ENCODE measurements at places on chromosomes 6 and 20. TPM values are rescaled to one million over a fixed set of nuclear protein-coding genes. Genes with fewer than 3 reads are reported as not detected.

DNA sequence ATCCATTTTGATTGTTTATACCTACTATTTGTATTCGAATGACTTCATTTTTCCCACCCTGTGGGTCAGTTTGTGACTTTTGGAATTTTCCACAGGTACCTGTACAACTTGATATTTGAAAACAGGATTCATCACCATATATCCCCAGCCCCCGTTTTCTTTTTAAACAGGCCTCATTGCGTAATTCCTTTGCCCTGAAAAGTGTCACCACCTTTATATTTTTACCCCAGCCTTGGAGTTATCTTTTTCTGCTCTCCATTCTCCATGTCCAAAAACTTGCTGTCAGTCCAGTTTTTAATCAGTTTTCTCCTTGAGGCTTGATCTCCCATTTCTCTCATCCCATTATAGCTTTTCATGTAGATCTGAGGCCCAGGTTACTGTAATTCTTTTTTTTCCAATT is 16.6 kb downstream of the ZKSCAN8 start:
- DNase-seq: no peak
- H3K27ac ChIP-seq: peak overlapping the region; percentile 33
- peaks cover 81% of the 10 kb centered on the region for H3K36me3 ChIP-seq
- no peaks in the 10 kb centered on the region for H3K27me3 ChIP-seq

- H3K4me1 ChIP-seq: no peaks in the 10 kb centered on the region
- H3K36me3 ChIP-seq: no peaks in the 10 kb centered on the region
- H3K27me3 ChIP-seq: peaks cover 43% of the 10 kb centered on the region
- H3K27ac ChIP-seq: no peak overlapping the region
- no peak overlapping the region for H3K4me3 ChIP-seq
- DNase-seq: no peak
Observed at GRCh38 chr6:44339763-44340625, 2.5 kb upstream of the SPATS1 start.

DNA sequence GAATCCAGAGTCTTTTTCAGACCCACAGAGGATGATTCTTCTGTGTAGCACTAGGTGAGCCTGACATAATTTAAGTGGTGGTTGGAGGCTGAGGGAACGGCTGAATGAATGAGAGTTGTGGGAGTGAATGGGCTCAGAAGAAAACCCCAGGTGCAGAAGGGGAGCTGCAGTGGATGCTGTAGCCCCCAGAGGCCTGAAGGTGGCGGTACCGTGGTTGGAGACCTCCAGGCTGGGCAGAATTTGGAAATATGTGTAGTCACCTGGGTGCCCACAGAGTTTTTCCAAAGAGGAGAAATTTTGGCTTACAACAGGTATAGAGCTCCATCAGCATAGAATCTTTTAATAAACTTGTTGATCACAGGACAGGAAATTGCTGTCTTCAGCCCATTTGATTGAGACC is 6.5 kb upstream of the RAET1G start:
- H3K4me3 ChIP-seq: no peak overlapping the region
- DNase-seq: no peak
- H3K27ac ChIP-seq: no peak overlapping the region
- H3K4me1 ChIP-seq: peaks cover 12% of the 10 kb centered on the region

DNA sequence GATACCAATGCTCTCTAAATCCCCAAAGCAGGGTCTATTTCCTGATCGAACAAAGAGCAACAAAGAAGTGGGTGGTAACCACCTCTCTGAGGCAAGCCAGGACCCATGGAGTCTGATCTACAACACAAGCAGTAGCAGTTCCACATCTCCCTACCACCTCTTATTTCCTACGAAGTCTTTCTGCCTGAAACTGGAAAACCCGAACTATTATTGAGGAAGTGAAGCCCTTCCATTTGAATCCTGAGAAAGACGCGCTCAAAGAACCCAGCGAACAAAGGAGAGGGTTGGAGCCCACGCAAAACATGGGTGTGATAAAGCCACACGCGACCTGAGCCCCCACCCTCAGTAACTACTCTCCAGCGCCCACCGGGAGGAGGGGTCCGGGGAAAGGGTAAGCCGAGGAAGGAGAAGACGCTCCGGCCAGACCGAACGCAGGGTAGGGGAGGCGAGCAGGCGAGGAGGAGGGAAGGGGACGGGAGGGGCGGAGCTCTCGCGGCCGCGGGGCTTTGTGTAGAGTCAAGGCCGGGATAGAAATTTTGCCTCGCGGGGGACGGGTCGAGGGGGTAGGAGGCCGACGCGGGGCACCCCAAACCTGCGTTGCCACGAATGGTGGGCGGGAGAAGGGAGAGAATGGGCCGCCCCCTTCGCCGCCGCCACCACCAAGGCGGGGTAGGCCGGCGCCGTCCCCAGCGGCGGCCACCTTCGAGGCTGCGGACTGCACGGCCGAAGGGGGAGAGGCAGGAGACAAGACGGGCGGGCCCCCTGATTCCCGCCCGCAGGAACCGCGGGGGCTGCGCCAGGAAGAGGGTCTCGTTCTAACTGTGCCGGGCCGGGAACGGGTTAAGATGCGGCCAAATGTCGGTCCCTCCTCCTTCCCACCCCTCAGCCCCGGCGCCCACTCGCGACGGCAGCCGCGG is 802 bp downstream of the HDAC2 start:
- peaks cover 24% of the 10 kb centered on the region for H3K4me1 ChIP-seq
- H3K27me3 ChIP-seq: no peaks in the 10 kb centered on the region
- peak overlapping the region; percentile 99 for H3K27ac ChIP-seq
- peak; percentile 54 for DNase-seq

- H3K36me3 ChIP-seq: no peaks in the 10 kb centered on the region
- no peaks in the 10 kb centered on the region for H3K4me1 ChIP-seq
- no peak for DNase-seq
- H3K27me3 ChIP-seq: no peaks in the 10 kb centered on the region
Observed at GRCh38 chr6:143223895-143224294, 163.2 kb downstream of the AIG1 start.

GRCh38 chr6:27133281-27134227 is 113.9 kb upstream of the PRSS16 start:
- H3K27me3 ChIP-seq: no peaks in the 10 kb centered on the region
- H3K27ac ChIP-seq: no peak overlapping the region
- DNase-seq: peak; percentile 85

DNA sequence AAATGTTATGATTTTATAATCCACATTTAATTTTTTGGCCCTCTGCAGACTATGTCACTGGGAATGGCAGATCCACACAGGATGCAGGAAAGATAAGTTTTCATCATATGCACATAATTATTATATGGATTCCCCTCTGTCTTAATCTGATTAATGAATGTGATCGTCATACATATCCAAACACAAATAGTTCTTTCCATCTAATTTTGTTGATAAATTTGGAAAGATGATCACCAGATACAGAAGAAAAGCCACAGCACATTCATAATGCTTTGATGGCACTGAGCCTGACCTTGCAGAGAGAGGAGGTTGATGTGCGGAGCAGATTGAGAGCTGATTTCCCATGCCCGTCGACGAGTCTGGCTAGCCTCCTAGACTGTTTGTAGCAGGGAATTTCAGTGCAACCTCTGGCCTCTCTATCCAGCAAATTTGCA is 471.5 kb downstream of the EPM2A start:
- H3K4me1 ChIP-seq: no peaks in the 10 kb centered on the region
- H3K4me3 ChIP-seq: no peak overlapping the region
- no peaks in the 10 kb centered on the region for H3K36me3 ChIP-seq
- H3K27ac ChIP-seq: no peak overlapping the region
- DNase-seq: no peak

- H3K27me3 ChIP-seq: no peaks in the 10 kb centered on the region
- peaks cover 93% of the 10 kb centered on the region for H3K36me3 ChIP-seq
- H3K4me3 ChIP-seq: peak overlapping the region; percentile 85
- DNase-seq: no peak
Observed at GRCh38 chr6:24907919-24908649, 27.7 kb downstream of the RIPOR2 start.

GRCh38 chr6:156517088-156517487 is 260.1 kb upstream of the ARID1B start:
- H3K27me3 ChIP-seq: no peaks in the 10 kb centered on the region
- no peaks in the 10 kb centered on the region for H3K36me3 ChIP-seq
- H3K27ac ChIP-seq: no peak overlapping the region
- H3K4me1 ChIP-seq: no peaks in the 10 kb centered on the region
- no peak overlapping the region for H3K4me3 ChIP-seq

DNA sequence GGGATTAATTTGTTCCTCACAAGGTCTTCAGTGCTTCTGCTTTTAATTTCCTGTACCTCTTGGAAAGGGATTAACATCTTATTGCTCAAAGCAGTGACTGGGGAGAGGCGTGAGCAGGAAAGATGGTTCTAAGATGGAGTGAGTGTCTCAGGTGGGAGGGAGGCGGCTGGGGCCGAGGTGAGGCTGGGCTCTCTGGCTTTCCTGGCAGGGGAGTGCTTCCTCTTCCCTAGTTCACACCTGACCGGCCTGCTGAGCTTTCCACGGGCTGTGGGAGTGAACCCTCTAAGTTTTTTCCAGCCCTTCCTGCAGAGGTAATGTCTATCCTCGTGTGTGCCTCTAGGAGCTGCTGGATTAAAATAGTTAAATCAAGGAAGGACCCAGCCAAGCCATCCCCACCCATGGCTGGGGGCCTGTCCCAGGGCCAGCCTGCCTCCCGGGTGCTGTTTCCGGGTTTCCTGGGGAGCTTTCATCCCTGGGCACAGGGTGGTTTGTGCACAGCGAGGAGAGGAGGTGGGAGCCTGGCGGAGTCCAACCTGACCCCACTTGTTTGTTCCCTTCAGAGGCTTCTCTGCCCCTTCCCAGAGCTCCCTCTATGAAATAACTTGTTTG is 179.1 kb downstream of the TFAP2C start:
- no peak overlapping the region for H3K4me3 ChIP-seq
- peaks cover 8% of the 10 kb centered on the region for H3K27me3 ChIP-seq
- DNase-seq: no peak

GRCh38 chr20:5859608-5860007 is 90.7 kb downstream of the TRMT6 start:
- H3K36me3 ChIP-seq: peaks cover 4% of the 10 kb centered on the region
- no peak overlapping the region for H3K27ac ChIP-seq
- DNase-seq: no peak
- peaks cover 14% of the 10 kb centered on the region for H3K4me1 ChIP-seq
- H3K4me3 ChIP-seq: no peak overlapping the region

DNA sequence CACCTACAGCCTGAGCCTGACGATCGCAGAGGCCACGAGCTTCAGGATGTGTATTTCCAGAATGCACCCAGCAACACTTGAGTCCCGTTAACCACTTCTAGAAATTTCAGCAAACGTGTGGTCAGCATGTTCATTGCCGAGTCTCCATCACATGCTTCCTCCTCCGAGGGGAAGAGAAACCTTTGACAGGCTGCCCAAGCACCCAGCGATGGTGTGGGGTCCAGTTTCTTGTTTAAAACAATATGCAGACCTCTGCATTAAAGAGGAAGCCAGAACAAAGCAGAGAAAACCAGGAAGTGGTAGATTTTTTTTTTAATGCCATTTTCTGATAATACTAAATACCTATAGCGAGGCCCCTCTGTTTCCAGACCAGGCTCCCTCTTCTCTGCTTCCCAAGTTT is 71.9 kb downstream of the GNAS-AS1 start:
- H3K36me3 ChIP-seq: no peaks in the 10 kb centered on the region
- no peaks in the 10 kb centered on the region for H3K4me1 ChIP-seq
- no peak for DNase-seq
- H3K27me3 ChIP-seq: peaks cover 38% of the 10 kb centered on the region

DNA sequence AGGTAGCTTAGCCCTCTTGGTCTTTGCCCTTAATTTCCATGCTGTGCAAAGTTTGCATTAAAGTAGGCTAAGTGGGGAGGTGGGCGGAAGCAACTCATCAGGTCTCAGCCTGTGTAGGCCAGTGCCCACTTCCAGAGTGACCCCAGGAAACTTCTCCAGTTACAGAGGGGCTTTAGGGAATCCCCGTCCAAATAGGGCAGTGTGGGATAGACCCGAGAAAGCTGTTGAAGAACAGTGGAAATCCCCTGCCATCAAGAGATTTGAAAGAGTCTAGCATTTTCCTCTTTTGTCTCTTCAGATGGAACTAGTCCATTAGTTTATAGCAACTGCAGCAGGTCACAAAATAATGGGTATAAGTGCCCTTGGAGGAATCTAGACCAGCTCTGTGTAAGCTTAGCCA is 20.2 kb downstream of the SF3B5 start:
- H3K4me3 ChIP-seq: no peak overlapping the region
- H3K36me3 ChIP-seq: no peaks in the 10 kb centered on the region
- no peaks in the 10 kb centered on the region for H3K4me1 ChIP-seq
- H3K27ac ChIP-seq: no peak overlapping the region

GRCh38 chr6:90204327-90205056 is 92.2 kb downstream of the BACH2 start:
- DNase-seq: no peak
- peaks cover 65% of the 10 kb centered on the region for H3K36me3 ChIP-seq
- H3K4me1 ChIP-seq: peaks cover 69% of the 10 kb centered on the region
- H3K27me3 ChIP-seq: no peaks in the 10 kb centered on the region
- H3K27ac ChIP-seq: no peak overlapping the region
- H3K4me3 ChIP-seq: no peak overlapping the region

CLDN20 gene
- not detected for total RNA-seq

MOXD1 gene
- total RNA-seq: not detected

MUC22 gene
- not detected for total RNA-seq

CYP39A1 gene
- not detected for total RNA-seq

ADGRG6 gene
- total RNA-seq: 0.35 TPM

CALHM4 gene
- total RNA-seq: not detected

ERVFRD-1 gene
- not detected for total RNA-seq

ACTL10 gene
- 2.4 TPM for total RNA-seq

TSPO2 gene
- total RNA-seq: not detected

CDH26 gene
- total RNA-seq: 0.47 TPM

TREM2 gene
- total RNA-seq: not detected

CRISP3 gene
- total RNA-seq: not detected
